ENCODE measurements at places on chromosomes 12 and 14. TPM values are rescaled to one million over a fixed set of nuclear protein-coding genes. Genes with fewer than 3 reads are reported as not detected.

DNA sequence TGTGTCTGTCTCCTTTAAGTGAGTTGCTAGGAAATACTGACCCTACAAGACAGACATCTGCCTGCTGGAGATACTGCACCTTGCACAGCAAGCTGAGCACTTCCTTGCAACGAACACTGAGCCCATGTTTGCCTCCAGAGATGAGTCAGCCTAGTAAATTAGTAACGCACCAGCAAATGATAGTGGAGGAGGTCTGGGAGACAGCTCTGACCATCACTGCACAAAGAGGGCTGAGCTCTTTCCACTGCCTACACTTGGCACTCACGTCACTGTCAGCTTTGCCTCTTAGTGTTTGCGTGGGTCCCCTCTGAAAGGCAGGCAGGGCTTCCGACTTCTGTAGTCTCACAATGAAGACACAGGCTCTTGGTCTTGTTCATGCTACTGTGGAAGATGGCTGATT lies 109.0 kb downstream of the APAF1 start:
- no peaks in the 10 kb centered on the region for H3K36me3 ChIP-seq
- H3K4me1 ChIP-seq, result peaks cover 5% of the 10 kb centered on the region
- no peaks in the 10 kb centered on the region for H3K27me3 ChIP-seq
- H3K4me3 ChIP-seq, result no peak overlapping the region

GRCh38 chr12:105278043-105278697 lies 42.2 kb upstream of the APPL2 start:
- H3K36me3 ChIP-seq, result no peaks in the 10 kb centered on the region
- no peak overlapping the region for H3K27ac ChIP-seq
- no peak for DNase-seq
- H3K4me3 ChIP-seq, result no peak overlapping the region
- H3K27me3 ChIP-seq, result no peaks in the 10 kb centered on the region

DNA sequence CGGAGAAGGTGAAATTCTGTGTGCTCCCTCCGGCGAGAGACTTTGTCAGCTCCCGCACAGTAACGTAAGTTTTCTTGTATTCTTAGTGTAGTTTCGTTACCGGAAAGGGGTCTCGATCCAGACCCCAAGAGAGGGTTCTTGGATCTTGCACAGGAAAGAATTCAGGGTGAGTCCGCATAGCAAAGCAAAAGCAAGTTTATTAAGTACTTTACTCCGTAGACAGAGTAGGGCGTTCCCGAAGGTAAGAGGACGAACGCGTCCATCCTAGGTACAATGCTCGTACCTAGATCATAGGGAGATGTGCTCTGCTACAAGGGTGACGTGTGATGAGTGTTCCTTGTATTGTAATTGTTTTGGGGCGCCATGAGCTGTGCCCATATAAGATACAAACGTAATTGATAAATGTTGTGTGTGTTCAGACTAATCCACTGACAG lies 293 bp downstream of the IFI27L1 start:
- peak overlapping the region; percentile 72 for H3K4me3 ChIP-seq
- DNase-seq, result no peak
- H3K27ac ChIP-seq, result peak overlapping the region; percentile 96
- no peaks in the 10 kb centered on the region for H3K27me3 ChIP-seq
- H3K4me1 ChIP-seq, result peaks cover 3% of the 10 kb centered on the region

GRCh38 chr14:54681811-54682261 lies 114.9 kb downstream of the SAMD4A start:
- no peak overlapping the region for H3K27ac ChIP-seq
- no peaks in the 10 kb centered on the region for H3K36me3 ChIP-seq
- no peaks in the 10 kb centered on the region for H3K27me3 ChIP-seq
- no peak overlapping the region for H3K4me3 ChIP-seq
- DNase-seq, result no peak

GRCh38 chr14:74978416-74978947 lies 23.1 kb upstream of the PGF start:
- no peak for DNase-seq
- H3K4me3 ChIP-seq, result no peak overlapping the region
- no peaks in the 10 kb centered on the region for H3K36me3 ChIP-seq
- peaks cover 5% of the 10 kb centered on the region for H3K4me1 ChIP-seq

DNA sequence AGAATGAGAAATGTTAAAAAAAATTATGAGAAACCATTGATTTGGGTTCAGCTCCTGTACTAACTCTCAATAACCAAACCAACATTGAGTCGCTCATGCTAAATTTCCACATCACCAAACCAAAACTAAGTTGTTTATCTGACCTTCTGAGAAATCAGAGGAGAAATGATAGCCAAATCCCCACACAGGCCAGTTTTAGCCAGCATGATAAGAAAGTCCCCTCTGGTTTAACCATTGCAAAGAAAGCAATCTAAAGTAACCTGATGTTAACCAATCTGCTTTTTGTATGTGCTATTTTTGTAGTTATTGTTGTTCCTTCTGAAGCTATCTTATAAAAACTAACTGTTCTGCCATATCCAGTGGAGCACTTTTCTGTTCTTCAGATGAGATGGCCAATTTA lies 599.7 kb downstream of the SLC16A7 start:
- no peaks in the 10 kb centered on the region for H3K4me1 ChIP-seq
- no peak overlapping the region for H3K27ac ChIP-seq
- no peaks in the 10 kb centered on the region for H3K27me3 ChIP-seq
- no peak overlapping the region for H3K4me3 ChIP-seq
- no peak for DNase-seq

DNA sequence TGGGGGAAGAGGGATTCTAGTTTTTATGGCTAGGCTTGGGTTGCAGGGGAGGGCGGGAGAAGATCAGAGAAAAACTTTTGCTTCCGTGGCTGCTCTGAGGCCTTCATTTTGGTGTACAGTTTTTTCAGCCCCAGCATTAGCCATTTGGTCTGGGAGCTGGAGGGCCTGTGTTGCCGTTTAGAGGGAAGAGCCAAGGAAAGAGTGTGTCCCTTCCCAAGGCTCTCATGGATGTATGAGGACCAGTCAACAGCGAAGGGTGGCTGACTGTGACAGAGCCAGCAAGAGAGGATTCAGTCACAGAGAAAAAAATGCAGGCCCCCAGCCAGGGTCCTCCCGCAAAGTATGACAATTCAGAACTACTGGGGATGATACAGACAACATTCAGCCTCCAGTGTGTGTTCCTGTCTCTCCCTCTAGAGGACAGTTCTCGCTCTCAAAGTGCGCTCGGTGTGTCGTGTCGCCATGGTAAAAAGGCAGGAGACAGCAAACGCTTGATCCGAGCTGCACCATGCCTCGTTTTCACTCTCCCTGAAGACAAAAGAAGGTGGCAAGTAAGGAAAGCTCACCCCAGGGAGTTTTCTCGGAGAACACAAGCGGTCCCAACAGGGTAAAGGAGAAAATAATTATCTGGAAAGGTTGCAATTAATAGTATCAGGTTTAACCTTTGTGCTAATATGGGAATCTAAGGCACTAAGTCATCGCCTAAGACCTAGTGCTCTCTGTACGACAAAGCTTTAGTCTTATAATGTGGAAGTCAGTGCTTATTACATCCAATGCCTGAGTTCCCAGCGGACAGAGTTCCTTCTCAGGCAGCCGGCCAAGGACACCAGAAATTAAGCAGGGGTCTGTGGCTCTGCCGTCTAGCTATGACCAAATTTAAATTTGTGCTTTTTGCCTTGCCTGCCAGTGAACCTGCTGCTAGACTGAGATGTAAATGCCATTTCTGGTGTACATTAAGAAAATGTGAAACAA lies 157.3 kb upstream of the PLXNC1 start:
- H3K4me3 ChIP-seq, result no peak overlapping the region
- H3K27ac ChIP-seq, result no peak overlapping the region
- no peaks in the 10 kb centered on the region for H3K27me3 ChIP-seq
- DNase-seq, result no peak
- H3K36me3 ChIP-seq, result no peaks in the 10 kb centered on the region

DNA sequence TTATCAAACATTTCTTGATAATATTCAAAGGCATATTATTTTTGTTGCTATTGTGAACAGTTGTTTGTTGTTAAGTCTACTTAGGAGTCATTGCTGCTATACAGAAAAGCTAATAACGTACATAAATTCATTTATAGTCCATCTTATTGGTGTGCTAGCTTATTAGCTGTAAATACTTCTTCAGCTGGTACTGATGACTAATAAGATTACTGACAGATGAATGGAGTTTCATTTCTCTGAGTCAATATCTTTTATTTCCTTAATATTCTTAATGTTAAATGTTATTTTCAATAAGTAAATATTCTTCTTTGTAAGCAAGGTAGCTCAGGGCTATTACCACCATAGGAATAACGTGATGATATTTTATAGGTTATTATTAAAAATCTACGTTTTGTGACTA lies 139.4 kb upstream of the SLCO1C1 start:
- DNase-seq, result no peak
- H3K4me1 ChIP-seq, result no peaks in the 10 kb centered on the region
- no peak overlapping the region for H3K4me3 ChIP-seq
- H3K27ac ChIP-seq, result no peak overlapping the region
- H3K36me3 ChIP-seq, result no peaks in the 10 kb centered on the region

DNA sequence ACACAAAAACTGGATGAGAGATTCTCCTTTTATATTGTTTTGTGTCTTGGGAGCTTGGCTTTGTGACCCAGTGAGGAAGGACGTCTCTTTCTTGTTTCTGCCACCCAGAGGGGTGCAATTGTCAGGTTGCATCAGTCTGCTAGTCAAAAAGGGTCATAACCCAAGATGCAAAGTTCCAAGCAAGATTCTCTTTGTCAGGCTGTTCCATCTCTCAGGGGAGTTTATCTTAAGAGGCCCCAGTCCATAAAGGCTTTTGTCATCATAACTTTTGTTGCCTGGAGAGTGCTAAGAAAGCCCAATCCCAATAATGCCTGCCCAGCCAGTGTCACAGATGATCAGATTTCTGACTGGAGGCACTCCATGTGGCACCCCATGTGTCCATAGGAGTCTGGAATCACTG lies 444.9 kb downstream of the TRHDE start:
- H3K27me3 ChIP-seq, result no peaks in the 10 kb centered on the region
- no peak overlapping the region for H3K4me3 ChIP-seq
- DNase-seq, result no peak
- H3K4me1 ChIP-seq, result no peaks in the 10 kb centered on the region
- no peaks in the 10 kb centered on the region for H3K36me3 ChIP-seq
- no peak overlapping the region for H3K27ac ChIP-seq

DNA sequence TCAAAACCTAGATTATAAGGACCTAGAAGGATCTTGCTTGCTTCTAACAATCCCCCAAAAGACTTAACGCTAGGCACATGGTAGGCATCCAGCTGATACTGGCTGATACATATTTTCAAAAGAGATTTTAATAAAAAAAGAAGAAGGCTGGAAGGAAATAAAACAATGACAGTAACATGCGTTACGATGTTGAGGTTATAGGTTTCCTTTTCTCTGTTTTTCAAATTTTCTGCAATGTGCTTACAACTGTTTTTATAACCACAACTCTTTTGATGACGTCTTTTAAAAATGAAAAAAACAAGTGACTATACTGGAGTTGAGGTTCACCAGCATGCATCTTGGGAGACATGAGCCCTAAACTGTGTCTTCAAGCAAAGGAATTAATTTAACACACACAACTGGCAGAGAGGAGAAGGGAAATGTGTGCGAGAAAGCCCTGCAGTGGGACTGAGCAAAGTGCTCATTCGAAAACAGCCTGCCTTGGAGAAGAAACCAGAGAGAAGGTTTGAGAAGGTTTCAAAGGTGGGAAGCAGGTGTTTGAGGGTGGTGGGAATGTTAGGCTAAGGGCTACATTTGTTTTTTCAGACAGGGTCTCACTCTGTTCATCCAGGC lies 80.4 kb downstream of the DUSP16 start:
- H3K27ac ChIP-seq, result peak overlapping the region; percentile 78
- no peak overlapping the region for H3K4me3 ChIP-seq
- H3K36me3 ChIP-seq, result peaks cover 31% of the 10 kb centered on the region
- DNase-seq, result no peak

- H3K36me3 ChIP-seq, result no peaks in the 10 kb centered on the region
- no peak overlapping the region for H3K4me3 ChIP-seq
- peak overlapping the region; percentile 81 for H3K27ac ChIP-seq
- peaks cover 6% of the 10 kb centered on the region for H3K4me1 ChIP-seq
These were observed 29.2 kb downstream of the GNS start for GRCh38 chr12:64729909-64730587.

GRCh38 chr14:59347915-59348314 lies 117.3 kb downstream of the GPR135 start:
- peaks cover 2% of the 10 kb centered on the region for H3K36me3 ChIP-seq
- H3K4me3 ChIP-seq, result no peak overlapping the region
- no peaks in the 10 kb centered on the region for H3K27me3 ChIP-seq
- DNase-seq, result no peak

GRCh38 chr14:72965249-72965648 lies 39.0 kb downstream of the DCAF4 start:
- no peak overlapping the region for H3K4me3 ChIP-seq
- no peak overlapping the region for H3K27ac ChIP-seq
- peaks cover 6% of the 10 kb centered on the region for H3K36me3 ChIP-seq
- no peaks in the 10 kb centered on the region for H3K27me3 ChIP-seq
- no peak for DNase-seq

- peaks cover 45% of the 10 kb centered on the region for H3K4me1 ChIP-seq
- H3K4me3 ChIP-seq, result peak overlapping the region; percentile 57
- no peaks in the 10 kb centered on the region for H3K27me3 ChIP-seq
- H3K27ac ChIP-seq, result peak overlapping the region; percentile 64
- H3K36me3 ChIP-seq, result peaks cover 28% of the 10 kb centered on the region
- peak; percentile 52 for DNase-seq
These were observed 23.8 kb downstream of the VPS37B start for GRCh38 chr12:122871851-122872780.

The RDH5 gene
- total RNA-seq, result 8.4 TPM

The PLEKHD1 gene
- total RNA-seq, result not detected

The RGS6 gene
- 14.9 TPM for total RNA-seq

The CDK17 gene
- 24.1 TPM for total RNA-seq

The CLEC14A gene
- not detected for total RNA-seq

The MYO1A gene
- 0.08 TPM for total RNA-seq

The CLEC4D gene
- total RNA-seq, result not detected

The KNTC1 gene
- 68.3 TPM for total RNA-seq
